ENCODE measurements at places on chromosomes 11 and 22.

- no peak for DNase-seq
Observed at GRCh38 chr22:35102663-35103062, 36.7 kb downstream of the ISX start.

- no peak for DNase-seq
Observed at GRCh38 chr11:6628526-6628925, 9.3 kb upstream of the TPP1 start.

- no peak for DNase-seq
Observed at GRCh38 chr11:1138097-1138496, 19.7 kb upstream of the MUC5AC start.

GRCh38 chr11:76601272-76601671, 69.3 kb downstream of the LRRC32 start:
- DNase-seq = no peak

GRCh38 chr22:27206374-27207133, 549.2 kb downstream of the MIAT start:
- DNase-seq = no peak

- DNase-seq = no peak
Observed at GRCh38 chr11:8922691-8923090, 10.1 kb downstream of the C11orf16 start.

GRCh38 chr22:28589102-28589750, 90.4 kb downstream of the TTC28 start:
- DNase-seq = no peak

- no peak for DNase-seq
Observed at GRCh38 chr11:126063507-126063852, 814 bp upstream of the CDON start.

Data from effector memory CD8-positive, alpha-beta T cell (primary cell).